ENCODE measurements at places on chromosomes 6 and 20.
A peak's percentile ranks its signal among the peaks of the same experiment; 100 is the strongest.

GRCh38 chr20:35972462-35972861 is 4.1 kb downstream of the CNBD2 start:
- no peak for DNase-seq

DNA sequence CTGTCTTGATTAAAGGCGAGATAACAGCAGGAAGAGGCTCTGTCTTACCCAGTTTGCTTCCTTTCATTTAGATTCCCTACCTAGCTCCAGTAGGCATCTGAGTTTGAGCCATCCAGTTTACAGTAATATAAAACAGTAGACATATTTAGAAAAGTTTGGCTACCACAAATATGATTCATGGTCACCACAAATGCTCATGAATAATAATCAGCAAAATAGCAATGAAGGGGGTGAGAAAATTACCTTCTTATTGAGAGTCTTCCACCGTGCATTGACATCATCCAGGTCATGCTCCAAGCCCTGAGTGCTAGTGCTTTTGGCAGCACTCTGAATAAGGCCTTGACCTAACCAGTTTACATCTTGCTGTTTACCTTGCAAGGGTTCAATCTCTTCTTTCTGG is 106.2 kb downstream of the DST start:
- DNase-seq: no peak

DNA sequence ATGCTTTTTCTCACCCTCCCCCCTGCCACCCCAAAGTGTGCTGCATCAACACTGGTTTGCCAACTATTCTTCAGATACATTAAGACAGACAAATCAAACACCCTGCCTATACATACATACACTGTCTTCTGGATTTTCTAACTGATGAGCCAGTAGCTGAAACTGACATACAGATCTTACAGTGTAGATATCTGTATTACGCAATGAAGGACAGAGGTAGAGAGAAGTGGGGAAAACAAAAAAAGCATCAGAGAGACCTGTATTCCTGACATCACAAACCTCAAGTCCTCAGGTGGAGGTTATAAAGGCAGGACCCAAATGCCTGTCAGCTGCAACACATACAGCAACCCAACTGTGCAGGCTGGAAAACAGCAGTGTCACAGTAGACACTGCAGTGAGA is 535.4 kb downstream of the HACE1 start:
- DNase-seq: no peak

GRCh38 chr20:51800060-51800871 is 2.1 kb downstream of the SALL4 start:
- no peak for DNase-seq

GRCh38 chr6:75142721-75143120 is 63.1 kb downstream of the COL12A1 start:
- DNase-seq: no peak

- no peak for DNase-seq
Measured at GRCh38 chr6:109894181-109894580, 83.9 kb upstream of the GPR6 start.

DNA sequence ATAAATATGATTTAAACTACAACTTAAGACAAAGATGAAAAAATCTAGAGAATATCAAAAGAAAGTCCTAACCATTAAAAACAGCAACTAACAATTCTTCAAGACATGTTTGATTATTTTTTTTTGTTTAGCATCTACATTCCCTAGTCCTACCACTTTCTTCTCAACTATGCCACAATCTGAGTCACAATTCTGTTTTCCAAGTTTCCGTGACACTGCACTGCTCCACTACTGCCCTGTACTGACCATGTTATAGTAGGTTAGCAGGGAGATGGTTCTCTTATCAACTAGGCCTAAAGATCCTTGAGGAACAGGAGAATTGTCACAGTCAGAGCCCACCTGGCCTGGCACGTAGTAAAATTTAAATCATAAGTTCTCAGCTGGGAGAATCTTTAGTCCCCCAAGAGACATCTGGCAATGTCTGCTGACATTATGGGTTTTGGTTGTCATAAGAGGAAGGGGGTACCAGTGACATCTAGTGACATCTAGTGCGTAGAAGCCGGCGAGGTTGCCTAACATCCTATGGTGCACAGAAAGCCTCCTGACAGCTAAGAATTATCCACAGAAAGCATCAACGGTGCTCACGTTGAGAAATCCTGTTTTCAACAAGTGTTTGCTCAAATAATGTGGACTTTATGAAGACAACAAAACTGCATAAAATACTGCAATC is 100.5 kb downstream of the PDE10A start:
- DNase-seq: no peak

- DNase-seq: peak; percentile 78
Measured at GRCh38 chr20:462199-462991, at the start of gene TBC1D20. Gene TBC1D20, minus strand, starts transcription at chr20:462533. Its CDS starts 128 bp downstream, at chr20:462405.

DNA sequence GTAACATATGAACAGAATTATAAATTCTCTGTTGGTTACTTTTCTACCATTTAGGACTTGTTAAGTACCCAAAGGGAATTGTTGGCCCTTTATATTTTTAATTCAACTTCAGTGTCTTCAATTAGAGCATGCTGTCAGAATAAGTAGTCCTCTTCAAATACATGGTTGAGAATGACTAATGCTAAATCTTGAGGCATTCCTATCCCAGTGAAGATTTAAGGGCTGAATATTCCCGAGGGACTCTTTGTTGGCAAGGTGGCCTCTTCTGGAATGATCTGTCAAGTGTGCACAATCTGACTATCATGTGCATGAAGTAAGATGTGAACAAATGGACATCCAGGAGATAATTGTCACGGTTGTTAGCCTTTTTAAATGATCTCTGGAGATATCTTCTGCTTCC is 421.7 kb downstream of the BMP2 start:
- DNase-seq: no peak

DNA sequence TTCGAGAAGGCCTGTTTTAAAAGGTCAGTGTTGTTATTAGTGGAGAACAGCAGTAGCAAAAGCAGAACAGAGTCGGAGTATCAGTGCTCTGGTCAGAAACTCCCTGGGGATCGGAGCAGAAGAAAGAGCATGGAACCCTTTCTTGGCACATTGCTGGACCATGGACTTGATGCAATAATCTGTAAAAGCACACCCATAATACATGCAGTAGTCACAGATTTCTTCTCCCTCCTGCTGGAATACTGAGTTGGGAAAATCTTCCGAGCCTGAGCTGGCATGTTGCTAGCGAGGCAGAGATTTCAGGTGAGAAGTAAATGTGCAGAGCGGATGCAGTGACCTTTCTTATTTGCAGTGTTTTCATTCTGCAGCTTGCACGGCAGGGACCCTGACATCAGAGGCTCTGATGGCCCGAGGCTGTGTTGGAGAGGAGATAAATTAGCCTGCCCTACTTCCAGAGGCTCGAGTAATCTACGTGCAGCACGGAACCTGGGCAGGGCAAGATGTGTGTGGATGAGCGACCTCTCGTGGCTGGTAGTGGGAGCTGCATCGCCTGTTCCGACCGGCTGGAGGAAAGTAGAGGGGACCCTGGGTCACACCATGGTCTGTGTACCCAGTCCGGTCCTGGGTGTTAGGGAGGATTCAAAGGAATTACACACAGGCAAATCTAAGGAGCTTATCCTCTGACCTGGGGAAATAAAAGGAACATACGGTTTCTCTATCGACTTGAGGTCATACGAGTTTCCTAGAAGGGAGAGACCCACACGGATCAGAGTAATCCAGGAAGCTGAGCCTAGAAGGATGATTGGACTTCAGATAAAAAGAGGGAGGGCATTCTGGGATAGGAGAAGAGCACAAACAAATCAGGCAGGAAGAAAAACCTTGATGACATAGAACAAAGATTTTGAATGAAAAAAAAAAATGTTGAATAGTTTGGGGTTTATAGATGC is 137.0 kb upstream of the STMND1 start:
- peak; percentile 71 for DNase-seq

DNA sequence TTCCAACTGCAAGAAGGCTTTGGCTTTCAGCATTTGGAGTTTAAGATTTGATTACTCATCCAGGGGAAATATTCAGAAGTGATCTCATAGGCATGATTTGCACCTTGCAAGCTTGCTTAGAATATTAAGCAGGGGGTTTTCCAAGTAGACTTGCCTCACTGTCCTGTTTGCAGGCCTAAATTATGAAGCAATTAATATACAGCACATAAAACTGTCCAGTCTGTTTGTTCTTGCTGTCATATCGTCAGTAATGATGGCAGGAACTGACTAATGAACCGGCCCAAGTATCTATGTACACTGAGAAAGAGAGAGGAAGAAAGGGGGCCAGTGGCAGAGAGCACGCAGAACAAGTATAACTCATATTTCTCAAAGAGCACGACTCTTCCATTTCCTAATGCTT is 212.5 kb upstream of the SUPT3H start:
- no peak for DNase-seq

DNA sequence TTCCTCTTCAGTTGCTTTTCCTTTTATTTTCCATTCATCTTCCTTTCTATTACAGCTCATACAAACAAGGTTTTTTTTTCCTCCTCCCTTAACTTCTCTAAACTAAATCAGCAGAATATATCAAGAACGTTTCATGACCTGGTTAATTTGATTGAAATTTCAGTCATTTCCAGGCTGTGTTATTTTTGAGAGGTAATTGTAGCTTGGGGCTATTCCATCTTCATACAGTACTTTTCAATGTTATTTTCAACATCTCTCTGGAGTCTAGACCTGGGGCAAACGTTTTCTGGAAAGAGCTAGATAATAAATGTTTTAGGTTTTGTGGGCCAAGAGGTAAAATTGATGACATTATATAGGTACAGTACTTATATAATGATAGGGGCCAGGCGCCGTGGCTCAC is 4.0 kb upstream of the SLC23A2 start:
- no peak for DNase-seq

- DNase-seq: no peak
Measured at GRCh38 chr6:42332916-42333315, 115.3 kb upstream of the MRPS10 start.

GRCh38 chr6:54516321-54516720 is 208.1 kb downstream of the TINAG start:
- DNase-seq: no peak

DNA sequence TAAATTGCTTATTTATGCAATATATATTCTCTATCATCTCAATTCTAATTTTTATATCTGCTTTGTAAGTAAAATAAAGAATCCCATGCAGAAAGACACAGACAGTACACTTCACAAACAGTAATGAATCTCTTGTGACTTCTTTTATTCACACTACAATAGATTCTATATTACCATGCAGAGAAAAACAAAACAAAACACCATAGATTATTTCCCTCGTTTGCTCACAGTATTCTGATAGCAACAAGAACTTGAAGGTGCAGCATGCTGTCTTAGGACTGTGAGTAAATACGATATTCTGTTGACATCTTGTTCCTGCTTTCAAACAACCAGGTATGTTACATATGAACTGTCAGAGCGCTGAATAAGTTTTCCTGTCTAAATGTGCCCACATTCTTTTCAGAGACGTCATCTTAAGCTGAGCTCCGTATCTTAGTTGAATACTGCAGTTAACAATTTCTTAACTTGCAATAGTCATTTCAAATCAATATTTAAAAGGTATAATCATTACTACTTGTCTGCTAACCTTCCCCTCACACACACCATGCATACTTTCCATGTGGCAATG is 140.1 kb downstream of the BTBD9 start:
- no peak for DNase-seq

DNA sequence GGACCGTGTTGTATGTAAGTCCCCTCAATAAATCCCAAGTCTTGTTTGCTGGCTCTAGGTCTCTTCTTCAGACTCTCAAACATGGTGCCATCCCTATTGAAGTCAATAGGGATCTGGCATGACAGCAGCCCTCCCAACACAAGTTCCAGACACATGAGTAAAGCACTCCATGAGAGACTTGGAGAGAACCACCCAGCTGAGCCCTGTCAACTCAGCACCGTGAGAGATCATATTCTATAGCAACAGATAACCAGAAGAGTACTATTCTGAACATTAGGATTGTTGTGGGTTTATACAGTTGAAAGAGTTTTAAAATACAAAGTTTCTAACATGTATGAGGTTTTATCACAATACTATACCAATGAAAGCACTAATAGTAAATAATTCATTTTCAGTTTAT is 23.5 kb downstream of the TMEM14A start:
- no peak for DNase-seq

DNA sequence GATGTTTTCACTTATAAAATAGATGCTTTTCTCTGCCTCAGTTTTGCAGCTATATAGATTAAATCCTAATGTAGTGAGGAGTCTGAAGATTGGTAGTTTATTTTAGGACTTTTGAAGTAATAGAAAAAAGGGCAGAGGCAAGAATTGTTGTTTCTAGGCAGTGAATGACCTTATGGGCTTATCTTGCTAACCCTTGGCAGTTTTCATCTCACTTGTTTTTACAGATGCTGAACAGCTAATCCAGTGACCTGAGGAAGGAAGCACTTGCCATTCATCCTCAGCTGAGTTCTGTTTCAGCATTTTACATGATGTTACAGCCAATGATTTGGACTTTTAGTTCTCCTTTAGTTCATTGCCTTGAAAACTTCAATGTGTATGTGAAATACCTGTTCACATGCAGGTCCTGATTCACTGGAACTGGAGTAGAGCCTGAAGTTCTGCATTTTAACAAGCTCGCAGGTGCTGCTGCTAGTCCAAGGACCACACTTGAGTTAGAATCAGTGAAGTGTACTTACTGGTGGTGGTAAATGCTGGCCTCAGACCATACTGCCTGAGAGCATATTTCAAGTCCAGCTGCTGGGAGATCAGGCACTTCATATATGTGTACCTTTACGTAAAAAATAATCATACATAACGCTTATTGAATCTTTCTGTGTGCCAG is 86.9 kb downstream of the TULP4 start:
- DNase-seq: no peak

DNA sequence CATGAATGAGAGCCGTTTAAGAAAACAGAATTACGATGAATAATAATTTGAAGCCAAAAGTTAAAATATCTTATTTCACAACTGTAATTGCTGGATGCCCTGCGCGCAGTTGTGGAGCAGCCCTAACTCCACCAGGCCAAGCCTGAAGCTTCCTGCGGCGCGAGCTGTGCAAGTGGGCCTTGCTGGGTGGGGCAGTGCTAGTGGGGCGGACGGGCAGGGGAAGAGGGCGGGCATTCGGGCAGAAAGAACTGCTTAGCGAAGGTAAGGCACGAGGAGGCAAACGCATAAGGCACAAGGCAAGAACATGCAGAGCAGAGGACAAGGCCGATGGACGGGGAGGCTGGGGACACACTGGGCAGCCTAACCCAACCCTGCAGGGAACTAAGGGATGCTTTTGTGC is 2.3 kb downstream of the HLA-DQB2 start:
- DNase-seq: no peak

GRCh38 chr6:156801712-156802111 is 24.5 kb downstream of the ARID1B start:
- no peak for DNase-seq

- no peak for DNase-seq
Measured at GRCh38 chr6:138012682-138013081, 94.5 kb downstream of the PERP start.

All from amniotic stem cell (primary cell).